ENCODE measurements at places on chromosomes 2 and 18. TPM values are rescaled to one million over a fixed set of nuclear protein-coding genes. Genes with fewer than 3 reads are reported as not detected.

The PKDCC gene
- total RNA-seq, result 90.2 TPM

The EHD3 gene
- 7.3 TPM for total RNA-seq

The KIF5C gene
- 24.0 TPM for total RNA-seq

The ARHGAP28 gene
- 24.5 TPM for total RNA-seq

The GAL3ST2 gene
- total RNA-seq, result not detected

The HAUS1 gene
- total RNA-seq, result 60.3 TPM

The PARD6G gene
- 6.3 TPM for total RNA-seq

The SAG gene
- total RNA-seq, result not detected

The ABCG5 gene
- not detected for total RNA-seq

The SCYGR4 gene
- not detected for total RNA-seq

The RUFY4 gene
- total RNA-seq, result not detected

The CREG2 gene
- total RNA-seq, result 0.03 TPM

The SPHKAP gene
- not detected for total RNA-seq

The FNDC4 gene
- 7.4 TPM for total RNA-seq

The TMEM169 gene
- 1.1 TPM for total RNA-seq

The C2orf78 gene
- not detected for total RNA-seq

The NLRC4 gene
- total RNA-seq, result 0.10 TPM

The CFAP210 gene
- 0.28 TPM for total RNA-seq

The DYSF gene
- 9.5 TPM for total RNA-seq

The RGPD4 gene
- not detected for total RNA-seq

The SYT4 gene
- total RNA-seq, result 1.3 TPM

The ORC4 gene
- 57.3 TPM for total RNA-seq

The GDF7 gene
- 1.4 TPM for total RNA-seq

The CHRNA1 gene
- not detected for total RNA-seq

Data from H7 (cell line).